NCI-H1417 (cell line): ENCODE measurements at places on chromosomes 3 and 15.

GRCh38 chr15:86935841-86936240, 856.2 kb downstream of the AGBL1 start:
- no peak for DNase-seq

GRCh38 chr15:48759921-48760320, 50.9 kb downstream of the CEP152 start:
- DNase-seq, result peak; percentile 14

GRCh38 chr3:124935264-124935663, 713 bp upstream of the MUC13 start:
- DNase-seq, result no peak

- DNase-seq, result no peak
Measured at GRCh38 chr15:66565141-66565641, 607 bp downstream of the LCTL start.

GRCh38 chr3:109115451-109115850, 2.5 kb downstream of the MORC1 start:
- no peak for DNase-seq

GRCh38 chr15:50718700-50719125, 32.1 kb upstream of the TRPM7 start:
- no peak for DNase-seq

- no peak for DNase-seq
Measured at GRCh38 chr15:51097553-51098330, 3.0 kb upstream of the TNFAIP8L3 start.

- no peak for DNase-seq
Measured at GRCh38 chr3:12229896-12230295, 59.0 kb upstream of the PPARG start.

GRCh38 chr15:58049520-58050227, 15.8 kb downstream of the ALDH1A2 start:
- DNase-seq, result no peak

- DNase-seq, result no peak
Measured at GRCh38 chr15:80211976-80212375, 40.0 kb downstream of the CTXND1 start.
